Mucosa of descending colon (tissue), 3 donors: ENCODE measurements at places on chromosomes 5 and 9. TPM values are rescaled to one million over a fixed set of nuclear protein-coding genes. Genes with fewer than 3 reads are reported as not detected.
A peak's percentile ranks its signal among the peaks of the same experiment; 100 is the strongest.

DNA sequence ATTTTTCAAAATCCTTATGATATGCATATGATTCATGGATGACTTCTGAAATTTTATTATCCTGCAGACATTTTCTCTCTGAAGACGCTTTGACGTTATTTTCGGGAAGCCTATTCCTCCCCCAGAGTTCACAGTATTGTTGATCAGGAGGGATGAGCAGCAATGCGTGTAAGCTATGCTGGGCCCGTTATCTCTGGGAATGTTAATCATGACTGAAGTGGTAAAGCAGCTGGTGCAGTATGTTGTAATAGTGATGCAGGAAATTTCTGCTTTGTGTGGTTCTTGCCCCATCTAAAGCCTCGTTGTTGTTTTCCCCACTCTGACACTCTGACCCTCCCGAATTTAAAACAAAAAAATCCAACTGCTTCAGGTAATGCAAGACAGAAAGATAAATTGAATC is 1797.8 kb upstream of the WWC1 start:
- DNase-seq, result no peak

Gene CDKN2B-AS1
- total RNA-seq, result 134 TPM

- DNase-seq, result peak; percentile 63
Observed at GRCh38 chr9:72363908-72364678, 915 bp downstream of the ZFAND5 start.

- peak; percentile 43 for DNase-seq
Observed at GRCh38 chr5:124952079-124952478, 205.6 kb upstream of the ZNF608 start.

- no peak for DNase-seq
Observed at GRCh38 chr9:120387257-120388002, 192.5 kb downstream of the CDK5RAP2 start.

Gene ARL14EPL
- total RNA-seq, result not detected

GRCh38 chr5:151612689-151613427 is 21.7 kb upstream of the FAT2 start:
- DNase-seq, result no peak

GRCh38 chr5:129541648-129542251 is 81.7 kb downstream of the ADAMTS19 start:
- no peak for DNase-seq

Gene TNC
- total RNA-seq, result 216 TPM

Gene INVS
- 16.8 TPM for total RNA-seq

DNA sequence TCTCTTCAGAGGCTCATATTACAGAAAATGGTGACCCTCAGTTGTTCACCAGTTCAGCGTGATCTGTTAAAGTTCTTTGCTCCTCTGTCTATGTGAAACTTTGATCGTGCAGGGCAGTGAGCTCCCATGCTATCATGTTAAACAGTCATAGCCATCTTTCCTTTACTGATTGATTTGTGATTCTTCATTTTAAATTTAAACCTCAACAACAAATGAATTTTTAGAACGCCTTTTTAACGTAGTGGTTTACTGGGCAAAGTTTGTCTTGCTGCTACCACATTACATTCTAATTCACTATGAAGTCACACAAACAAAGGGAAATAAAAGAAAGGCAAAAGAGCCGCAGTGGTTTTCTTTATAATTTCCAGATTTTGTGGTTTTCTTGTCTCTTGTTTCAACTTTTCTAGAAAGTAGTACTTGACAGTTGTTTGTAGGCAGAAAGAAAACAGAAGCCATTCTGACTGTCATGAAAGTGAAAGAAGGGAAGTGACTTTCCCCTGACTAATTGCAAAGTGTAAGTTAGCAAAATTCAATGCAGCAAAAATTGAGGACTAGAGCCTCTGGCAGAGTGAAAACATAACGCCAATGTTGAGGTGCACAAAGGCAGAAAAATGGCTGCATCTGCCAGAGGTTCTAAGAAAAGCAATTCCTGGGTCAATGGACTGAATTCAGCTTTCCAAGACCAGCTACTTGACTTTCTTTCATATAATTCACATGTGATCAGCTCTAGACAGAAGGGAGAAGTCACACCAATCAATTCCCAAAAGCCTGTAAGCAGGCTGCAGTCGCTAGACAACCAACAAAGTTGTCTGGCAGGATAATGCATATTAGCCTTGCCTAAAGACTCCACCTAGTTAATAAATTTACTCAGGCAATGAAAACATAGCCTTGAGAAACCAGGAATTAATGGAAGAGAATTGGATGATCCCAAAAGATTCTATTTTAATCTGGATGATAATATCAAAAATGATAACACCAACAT is 7.1 kb upstream of the IFNA6 start:
- DNase-seq, result no peak

DNA sequence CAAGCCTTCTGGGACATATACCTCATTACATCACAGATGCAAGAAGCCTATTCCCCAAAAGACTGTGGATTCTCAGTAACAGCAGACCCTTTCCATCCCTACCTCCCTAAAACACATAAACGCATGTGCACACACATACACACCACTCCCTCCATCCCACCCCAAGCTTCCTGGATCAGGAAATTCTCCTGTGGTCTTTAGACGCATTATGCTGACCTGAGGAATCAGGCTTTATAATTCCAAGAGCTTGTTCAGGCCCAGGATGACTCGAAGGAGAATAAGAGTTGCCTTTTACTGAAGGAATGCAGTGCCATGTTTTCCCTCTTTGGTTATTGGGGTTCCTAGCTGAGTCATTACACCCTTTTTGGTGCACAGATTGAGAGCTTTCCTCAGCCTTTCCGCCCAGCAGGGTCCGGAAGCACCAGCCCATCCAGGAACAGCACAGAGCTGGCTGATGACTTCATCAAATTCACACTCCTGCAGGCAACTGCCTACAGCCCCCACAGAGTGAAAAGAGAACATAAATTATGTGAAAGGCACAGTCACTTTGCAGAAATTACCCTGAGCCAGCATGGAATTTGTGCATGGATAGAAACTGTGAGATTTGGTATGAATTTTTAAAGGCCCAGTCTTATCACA is 385.0 kb upstream of the TRPC7 start:
- no peak for DNase-seq

GRCh38 chr5:116905885-116906284 is 331.3 kb upstream of the SEMA6A start:
- DNase-seq, result no peak

- DNase-seq, result no peak
Observed at GRCh38 chr9:18825656-18826170, 207.3 kb downstream of the SAXO1 start.

DNA sequence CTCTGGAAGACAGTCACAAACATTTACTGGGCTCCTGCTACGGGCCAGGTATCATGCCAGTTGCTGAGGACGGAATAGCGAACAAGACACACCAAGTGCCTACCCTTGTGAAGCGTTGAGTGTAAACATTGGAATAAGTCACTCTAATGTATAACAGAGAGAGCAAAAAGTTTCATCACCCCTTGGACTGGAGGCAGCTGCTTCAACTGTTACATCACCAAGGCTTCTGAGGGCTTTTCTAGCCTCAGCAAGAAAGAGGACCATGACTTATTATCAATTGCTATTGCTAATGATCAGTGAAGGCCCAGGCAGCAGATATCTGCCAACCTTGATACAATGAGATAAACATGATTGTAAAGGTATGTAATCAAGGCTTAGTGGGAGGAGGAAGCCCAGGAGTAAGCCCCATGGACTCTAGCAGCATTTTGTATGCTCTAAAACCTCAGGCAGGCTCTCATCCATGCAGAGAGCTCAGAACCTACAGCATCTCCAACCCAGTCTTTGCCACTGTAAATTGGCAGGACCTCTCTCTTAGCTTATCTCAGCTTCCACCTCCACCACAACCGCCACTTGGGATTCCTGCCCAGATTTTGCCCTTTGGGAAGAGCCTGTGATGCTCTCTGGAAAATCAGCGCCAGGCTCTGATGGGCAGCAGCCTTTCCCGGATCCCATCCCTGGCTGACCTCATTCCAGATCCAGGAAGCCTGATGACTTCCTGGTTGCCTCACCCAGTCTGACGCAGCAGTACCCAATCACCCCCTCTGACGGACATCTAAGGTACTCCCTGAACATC is 54.5 kb downstream of the ADAM19 start:
- DNase-seq, result no peak

Gene FOXI1
- not detected for total RNA-seq

DNA sequence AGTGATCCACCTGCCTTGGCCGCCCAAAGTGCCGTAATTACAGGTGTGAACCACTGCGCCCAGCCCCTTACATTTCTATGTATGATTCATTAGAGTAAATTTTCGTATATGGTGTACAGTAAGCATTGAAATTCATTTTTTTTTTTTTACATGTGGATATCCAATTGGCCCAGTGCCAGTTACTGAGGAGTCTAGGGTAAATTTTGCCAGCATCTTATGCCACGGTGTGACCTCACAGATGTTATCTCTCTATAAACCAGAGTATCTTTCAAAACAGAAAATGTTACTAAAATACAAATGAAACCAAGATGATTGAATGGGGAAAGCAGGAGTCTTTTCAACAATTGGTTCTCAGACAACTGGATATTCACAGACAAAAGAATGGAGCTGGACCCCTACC is 64.7 kb downstream of the IPPK start:
- DNase-seq, result no peak

DNA sequence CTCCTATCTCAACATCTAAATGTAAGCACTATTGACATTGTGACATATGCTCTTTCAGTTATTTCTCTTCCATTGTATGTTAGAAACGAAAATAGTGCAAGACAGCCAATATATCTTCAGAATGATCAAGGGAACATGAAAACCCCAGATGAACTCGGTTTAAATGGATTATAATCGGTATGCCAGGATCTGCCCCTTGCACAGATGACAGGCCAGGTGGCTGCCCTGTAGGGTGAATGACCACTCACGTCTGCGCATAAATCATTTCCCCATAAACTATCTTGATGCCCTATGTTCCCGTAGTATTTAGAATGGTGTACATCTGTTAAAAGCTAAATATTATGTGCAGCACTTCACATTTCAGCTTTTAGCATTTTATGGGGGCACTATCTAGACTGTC is 69.7 kb upstream of the RANBP3L start:
- no peak for DNase-seq

DNA sequence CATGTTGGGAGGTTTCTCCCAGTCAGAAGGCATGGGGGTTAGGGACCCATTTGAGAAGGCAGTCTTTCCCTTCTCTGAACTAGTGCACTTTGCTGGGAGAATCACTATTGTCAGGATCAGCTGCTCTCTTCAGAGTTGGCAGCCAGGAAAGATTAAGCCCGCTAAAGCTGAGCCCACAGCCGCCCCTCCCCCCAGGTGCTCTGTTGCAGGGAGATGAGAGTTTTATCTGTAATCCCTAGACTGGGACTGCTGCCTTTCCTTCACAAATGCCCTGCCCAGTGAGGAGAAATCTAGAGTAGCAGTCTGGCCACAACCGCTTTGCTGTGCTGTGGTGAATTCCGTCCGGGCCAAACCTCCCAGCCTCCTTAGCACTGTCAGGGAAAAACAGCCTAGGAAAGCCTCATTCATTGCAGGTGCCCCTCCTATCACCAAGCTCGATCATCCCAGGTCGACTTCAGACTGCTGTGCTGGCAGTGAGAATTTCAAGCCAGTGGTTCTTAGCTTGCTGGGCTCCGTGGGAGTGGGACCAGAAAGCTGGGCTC is 69.8 kb downstream of the CNTLN start:
- no peak for DNase-seq

DNA sequence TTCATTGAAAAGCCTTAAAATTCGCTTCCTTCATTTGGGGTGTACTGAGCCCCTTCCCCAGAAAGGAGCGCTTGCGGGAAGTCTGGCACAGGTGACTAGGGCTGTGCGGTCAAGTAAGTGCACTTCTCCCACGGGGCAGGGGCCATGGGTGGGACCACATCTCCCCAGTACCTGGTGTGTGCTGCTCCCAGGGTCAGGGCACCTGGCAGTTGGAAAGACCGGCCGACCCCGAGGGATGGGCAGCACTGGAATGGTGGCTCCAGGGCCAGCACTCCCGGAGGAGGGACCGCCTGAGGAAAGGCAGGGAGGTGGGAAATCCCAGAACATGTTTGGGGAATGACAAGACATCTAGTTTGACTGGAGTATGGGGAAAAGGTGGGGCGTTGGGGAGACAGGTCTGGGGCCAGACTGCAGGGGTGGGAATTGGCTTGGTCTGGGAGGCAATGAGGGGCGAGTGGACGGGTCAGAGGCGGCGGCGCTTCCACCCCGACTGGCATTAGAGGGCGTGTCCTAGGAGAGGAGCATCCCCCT is 727 bp upstream of the GLIPR2 start:
- DNase-seq, result peak; percentile 82

Gene ALDH1A1
- total RNA-seq, result 72.9 TPM

DNA sequence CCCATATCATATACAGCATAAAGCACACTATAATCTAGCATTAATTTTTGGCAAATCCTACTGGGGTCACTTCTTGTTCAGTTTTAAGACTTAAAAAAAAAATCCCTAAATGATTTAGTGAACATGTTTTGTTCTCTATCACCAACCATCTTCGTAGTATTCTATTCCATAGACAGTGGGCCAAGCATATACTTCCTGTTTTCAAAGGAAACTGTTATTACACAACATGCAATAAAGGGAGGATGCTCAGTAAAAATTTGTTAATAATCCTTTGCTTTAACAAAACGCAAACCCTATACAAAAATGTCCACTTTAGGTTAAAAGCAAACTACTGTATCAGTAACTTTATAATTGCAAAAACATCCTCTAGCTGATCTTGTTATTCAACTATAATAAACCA is 13.0 kb downstream of the CCNH start:
- DNase-seq, result no peak

Gene BRD3
- total RNA-seq, result 19.4 TPM

Gene PCSK5
- total RNA-seq, result 44.3 TPM

Gene ENG
- total RNA-seq, result 35.5 TPM

DNA sequence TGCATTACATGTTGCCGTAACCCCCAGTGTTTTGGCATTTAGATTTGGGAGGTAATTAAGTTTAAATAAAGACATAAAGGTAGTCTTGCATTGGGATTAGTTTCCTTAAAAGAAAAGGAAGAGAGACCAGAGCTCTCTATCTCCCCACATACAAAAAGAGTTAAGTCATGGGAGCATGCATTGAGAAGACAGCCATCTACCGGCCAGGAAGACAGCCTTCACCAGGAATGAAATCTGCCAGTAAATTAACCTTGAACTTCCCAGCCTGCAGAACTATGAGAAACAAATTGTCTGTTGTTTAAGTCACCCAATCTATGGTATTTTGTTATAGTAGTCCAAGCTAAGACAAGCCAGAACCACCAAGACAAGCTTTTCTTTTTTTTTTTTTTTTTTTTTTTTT is 567.0 kb upstream of the CDH18 start:
- DNase-seq, result no peak

GRCh38 chr9:107020040-107020530 is 157.1 kb downstream of the ZNF462 start:
- DNase-seq, result no peak

Gene IL5
- not detected for total RNA-seq

- no peak for DNase-seq
Observed at GRCh38 chr9:87580941-87581438, 83.3 kb downstream of the DAPK1 start.
